ENCODE measurements at places on chromosomes 1 and 21.

- no peak for DNase-seq
Measured at GRCh38 chr1:94301186-94301585, 63.8 kb upstream of the ARHGAP29 start.

GRCh38 chr1:234507626-234508387, 28.8 kb upstream of the TARBP1 start:
- DNase-seq = no peak

DNA sequence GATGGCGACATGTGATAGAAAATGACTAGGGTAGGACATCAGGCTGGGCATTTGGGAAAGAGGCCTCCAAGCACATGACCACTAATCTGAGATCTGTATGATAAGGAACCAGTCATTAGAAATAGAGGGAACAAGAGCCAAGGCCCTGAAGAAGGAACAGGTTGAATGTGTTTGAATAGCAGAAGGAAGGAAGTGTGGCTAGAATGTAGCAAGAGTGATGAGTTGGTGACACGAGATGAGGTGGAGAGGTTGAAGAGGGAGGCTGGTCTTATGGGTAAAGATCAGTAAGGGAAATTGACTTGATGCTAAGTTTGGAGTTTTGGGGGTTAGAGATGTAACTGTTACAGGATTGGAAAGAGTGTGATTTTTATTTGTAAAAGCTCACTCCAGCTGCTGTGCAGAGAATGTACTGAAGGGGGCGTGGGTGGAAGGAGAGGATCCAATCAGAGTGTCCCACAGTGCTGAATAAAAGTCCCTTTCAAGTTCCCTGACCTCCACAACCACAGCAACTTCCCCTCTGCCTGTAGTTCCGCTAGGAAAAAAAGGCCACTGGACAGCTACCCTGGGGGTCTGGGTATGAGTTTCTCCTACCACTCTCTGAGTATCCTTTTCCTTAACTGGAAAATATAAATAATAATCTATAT, 295.0 kb downstream of the OMA1 start:
- DNase-seq = no peak

GRCh38 chr21:14900611-14901010, 164.2 kb downstream of the NRIP1 start:
- DNase-seq = no peak

- no peak for DNase-seq
Measured at GRCh38 chr1:55775007-55775406, 559.8 kb upstream of the USP24 start.

DNA sequence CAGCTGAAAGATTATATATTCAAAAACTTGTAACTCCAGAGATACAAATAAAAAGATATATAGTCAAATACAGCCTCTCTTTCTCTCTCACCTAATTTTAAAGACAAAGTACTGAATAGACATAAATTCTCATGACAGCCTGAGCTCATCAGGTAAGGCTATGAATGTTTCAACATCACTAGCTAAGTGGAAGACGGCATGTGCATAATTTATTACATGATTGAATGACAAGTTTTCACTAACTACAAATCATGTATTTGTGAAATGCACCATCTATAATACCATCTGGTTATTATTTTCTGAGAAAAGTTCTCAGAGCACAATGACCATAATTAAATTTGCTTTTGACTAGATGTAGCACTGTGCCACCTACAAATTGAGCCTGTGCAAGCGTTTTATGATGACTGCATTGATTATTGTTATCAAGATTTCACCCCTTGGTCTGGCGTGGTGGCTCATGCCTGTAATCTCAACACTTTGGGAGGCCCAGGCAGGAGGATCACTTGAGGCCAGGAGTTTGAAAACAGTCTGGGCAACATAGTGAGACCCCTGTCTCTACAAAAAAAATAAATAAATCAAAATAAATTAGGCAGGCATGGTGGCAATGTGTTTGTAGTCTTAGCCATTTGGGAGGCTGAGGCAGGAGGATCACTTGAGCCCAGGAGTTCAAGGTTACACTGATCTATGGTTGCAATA, 128.2 kb downstream of the APP start:
- no peak for DNase-seq

DNA sequence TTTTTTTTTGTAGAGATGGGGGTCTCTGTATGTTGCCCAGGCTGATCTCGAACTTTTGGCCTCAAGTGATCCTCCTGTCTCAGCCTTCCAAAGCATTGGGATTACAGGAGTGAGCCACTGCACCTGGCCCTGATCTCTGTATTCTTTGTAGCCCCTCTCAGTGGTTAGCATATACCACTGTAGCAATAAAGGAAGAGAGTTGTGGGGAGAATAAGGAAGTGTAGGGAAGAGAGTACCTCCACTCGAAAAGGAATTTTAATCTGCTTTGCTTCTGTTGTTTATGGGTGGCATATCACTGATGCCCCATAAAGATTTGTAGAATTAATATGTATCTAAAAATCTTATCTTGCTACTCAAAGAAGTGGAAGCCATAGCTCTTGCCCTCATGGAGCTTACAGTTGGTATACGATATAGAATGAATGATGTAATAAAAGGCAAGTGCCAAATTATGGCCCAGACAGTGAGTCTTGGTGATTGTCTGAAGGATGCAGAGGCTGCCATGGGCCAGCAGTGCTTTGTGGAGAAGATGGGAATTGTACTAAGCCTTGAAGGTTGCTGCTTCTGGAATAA, 96.0 kb downstream of the CLIC6 start:
- no peak for DNase-seq

DNA sequence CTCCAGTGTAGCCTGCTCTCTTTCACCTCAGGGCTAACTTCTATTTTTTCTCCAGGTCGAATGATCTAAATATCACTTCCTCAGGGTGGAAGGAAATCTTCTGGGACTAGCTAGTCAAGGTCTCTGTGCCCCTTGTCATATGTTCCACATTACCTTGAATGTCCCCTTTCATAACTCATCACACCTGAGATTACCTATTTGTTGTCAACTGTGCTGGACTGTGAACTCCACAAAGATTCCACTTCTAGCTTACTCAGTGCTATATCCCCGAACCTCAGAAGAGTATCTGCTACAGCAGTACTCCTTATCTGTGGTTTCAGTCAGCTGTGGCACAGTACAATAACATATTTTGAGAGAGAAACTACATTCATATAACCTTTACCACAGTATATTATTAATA, 14.6 kb upstream of the SYNJ1 start:
- DNase-seq = no peak

DNA sequence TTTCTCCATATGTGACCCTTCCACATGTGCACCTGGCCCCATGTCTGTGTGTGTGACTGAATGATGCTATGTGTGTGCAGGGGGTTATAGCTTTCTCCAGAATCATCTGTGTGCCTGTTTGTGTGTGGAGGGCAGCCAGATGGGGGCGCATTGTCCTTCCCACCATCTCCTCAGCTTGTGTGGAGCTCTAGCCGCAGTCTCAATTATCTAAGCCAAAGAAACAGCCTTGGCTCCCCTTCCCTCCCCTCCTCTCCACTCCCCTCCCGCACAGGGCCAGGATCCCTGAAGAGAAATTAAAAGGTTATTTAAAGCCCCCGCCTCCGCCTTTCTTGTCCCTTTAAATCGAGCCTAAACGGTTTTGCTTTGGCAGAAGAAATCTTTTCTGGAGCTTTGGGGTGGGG, 1.8 kb upstream of the DMBX1 start:
- DNase-seq = no peak
